Thyroid gland (tissue), 4 donors: ENCODE measurements at places on chromosomes 6 and 20. TPM values are rescaled to one million over a fixed set of nuclear protein-coding genes. Genes with fewer than 3 reads are reported as not detected.

Gene UNC93A
- total RNA-seq: not detected

GRCh38 chr6:154484942-154485341 is 25.5 kb downstream of the CNKSR3 start:
- no peak for DNase-seq

- DNase-seq: no peak
These were observed 18.9 kb upstream of the NXT1 start for GRCh38 chr20:23331450-23332350.

- no peak for DNase-seq
These were observed 9.0 kb downstream of the BRD2 start for GRCh38 chr6:32977272-32977952.

DNA sequence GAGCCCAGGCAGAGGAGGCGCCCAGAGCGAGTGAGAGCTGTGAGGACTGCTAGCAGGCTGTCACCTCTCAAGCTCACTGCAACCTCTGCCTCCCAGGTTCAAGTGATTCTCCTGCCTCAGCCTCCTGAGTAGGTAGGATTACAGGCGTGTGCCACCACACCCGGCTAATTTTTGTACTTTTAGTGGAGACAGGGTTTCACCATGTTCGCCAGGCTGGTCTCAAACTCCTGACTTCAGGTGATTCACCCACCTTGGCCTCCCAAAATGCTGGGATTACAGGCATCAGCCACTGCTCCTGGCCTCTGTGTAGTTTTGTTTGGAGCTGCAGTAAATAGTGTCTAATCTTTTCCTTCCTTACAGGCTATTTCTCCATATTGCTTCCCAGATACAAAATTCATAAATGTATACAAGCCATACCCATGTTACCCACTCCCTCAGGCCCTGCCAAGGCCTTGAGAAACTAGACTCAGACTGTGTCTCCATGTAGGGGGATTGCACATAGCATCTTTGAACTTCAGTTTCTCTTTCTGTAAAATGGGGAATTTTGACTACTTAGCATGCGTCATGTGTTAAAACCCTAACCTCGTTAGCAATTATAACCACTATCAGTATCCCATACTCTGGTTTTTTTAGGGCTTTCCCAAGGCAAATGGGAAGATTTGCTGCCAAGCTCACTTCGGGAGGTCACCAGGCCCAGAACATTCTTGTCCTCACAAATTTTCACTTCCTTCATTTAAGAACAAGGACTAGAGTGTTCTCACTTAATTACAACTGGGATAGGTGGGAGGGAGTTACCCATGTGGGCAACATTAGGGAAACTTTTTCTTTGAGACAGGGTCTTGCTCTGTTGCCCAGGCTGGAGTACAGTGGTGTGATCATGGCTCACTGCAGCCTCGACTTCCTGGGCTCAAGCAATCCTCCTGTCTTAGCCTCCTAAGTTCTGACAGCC is 67.3 kb upstream of the DDR1 start:
- DNase-seq: no peak

Gene APOM
- 5.1 TPM for total RNA-seq

- peak; percentile 88 for DNase-seq
These were observed 187.7 kb downstream of the UST start for GRCh38 chr6:148934539-148934938.

DNA sequence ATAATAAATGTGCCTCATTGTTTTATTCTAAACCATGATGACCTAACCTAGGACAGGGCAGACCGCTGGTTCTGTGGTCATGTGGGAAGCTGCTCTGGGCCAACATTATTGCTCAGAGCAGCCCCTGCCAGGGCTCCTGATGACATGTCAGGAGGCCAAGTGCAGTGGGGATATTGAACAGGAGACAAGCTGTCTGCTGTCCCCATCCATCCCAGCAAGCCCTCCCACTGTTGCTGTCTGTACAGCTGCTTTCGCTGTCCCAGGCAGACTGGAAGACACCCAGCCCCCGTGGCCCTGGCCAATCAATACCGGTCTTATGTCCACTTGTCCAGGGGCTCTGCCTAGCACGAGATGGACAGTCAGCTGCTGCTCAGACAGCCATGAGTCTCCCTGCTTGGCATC is 43.2 kb upstream of the FNDC1 start:
- no peak for DNase-seq

GRCh38 chr20:51488331-51488730 is 54.2 kb downstream of the NFATC2 start:
- DNase-seq: no peak

Gene LHFPL5
- not detected for total RNA-seq
